ENCODE measurements at places on chromosomes 13 and 19. TPM values are rescaled to one million over a fixed set of nuclear protein-coding genes. Genes with fewer than 3 reads are reported as not detected.

ZSCAN1 gene
- not detected for total RNA-seq

TEX101 gene
- total RNA-seq = not detected

ZNF44 gene
- total RNA-seq = 6.4 TPM

C2CD4C gene
- 0.29 TPM for total RNA-seq

NLRP9 gene
- not detected for total RNA-seq

NANOS3 gene
- not detected for total RNA-seq

CGB3 gene
- not detected for total RNA-seq

ERICH4 gene
- not detected for total RNA-seq

OR7A17 gene
- total RNA-seq = not detected

RFPL4A gene
- not detected for total RNA-seq

ZNF177 gene
- total RNA-seq = 0.65 TPM

CYP2A7 gene
- total RNA-seq = not detected

FBXO17 gene
- 24.1 TPM for total RNA-seq

TNNI3 gene
- not detected for total RNA-seq

CD79A gene
- not detected for total RNA-seq

GSX1 gene
- not detected for total RNA-seq

CYP4F2 gene
- not detected for total RNA-seq

CYP4F22 gene
- not detected for total RNA-seq
